Left forelimb (tissue), 1 donor: ENCODE measurements at places on chromosomes 3 and 15.

DNA sequence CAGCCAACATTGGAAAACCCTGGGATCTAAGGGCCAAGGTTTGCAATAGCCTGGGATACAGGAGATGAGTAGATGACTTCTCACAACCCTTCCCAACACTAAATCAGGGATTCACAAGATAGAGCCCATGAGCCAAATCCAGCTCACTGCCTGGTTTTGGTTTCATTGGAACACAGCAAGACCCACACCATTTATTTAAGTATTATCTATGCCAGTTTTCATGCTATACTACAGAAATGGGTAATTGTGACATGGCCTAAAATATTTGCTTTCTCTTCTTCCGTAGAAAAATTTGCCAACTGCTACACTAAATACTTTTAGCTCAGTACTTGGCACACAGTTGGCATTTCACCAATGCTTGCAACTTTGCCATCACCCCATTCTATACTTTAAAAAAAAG is 132.0 kb upstream of the LMCD1 start:
- DNase-seq = no peak

DNA sequence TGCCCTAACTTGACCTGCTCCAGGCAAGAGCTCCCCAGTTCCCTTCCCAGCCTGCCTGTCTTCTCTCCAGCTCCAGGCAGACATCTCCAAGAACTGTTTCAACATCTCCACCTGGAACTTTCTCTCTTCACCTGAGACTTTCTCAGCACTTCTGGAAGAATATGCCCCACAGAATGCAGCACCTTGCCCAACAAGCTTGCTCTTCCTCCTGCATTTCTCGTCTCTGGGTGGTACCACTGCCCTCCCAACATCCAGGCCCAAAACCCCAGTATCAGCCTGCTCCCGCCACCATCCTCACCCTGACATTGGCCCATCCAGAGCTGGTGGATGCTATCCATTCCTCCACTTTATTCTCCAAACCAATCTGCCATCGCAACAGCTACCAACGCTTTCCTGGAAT is 8.8 kb downstream of the RFTN1 start:
- DNase-seq = no peak

DNA sequence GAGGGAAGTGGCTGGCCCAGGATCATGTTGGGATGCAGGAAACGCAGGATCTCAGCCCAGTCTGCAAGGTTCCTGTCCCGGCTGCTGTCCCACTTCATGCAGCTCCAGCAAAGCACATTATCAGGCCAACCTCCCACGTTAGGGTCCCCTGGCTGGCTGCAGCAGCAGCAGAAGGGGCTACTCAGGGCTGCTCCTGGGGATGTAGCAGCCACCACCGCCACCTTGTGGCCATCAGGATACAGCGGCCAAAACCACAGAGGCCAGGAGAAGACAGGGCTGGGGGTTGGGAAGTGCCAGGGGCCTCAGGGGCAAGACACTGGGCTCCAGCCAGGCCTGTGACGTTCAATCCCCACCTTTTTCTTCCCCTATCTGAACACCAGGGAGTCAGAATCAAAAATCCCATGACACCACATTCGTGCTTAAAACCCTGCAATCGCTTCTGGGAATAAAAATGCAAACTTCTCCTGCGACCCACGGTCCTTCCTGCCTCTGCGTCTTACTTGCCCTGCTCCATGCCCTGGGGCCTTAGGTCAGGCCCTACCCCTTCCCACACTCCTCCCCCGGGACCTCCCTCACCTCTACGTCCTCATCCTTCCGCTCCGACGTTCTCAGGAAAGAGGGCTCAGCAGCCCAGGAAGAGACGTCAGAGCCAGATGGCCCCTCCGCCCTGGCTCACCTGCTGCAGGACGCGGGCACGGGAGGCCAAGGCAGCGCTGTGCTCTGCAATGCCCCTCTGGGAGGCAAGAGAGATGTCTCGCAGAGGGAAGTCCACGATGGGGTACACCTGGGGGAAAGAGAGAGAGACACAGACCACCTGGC is 21.5 kb downstream of the SSUH2 start:
- peak; percentile 85 for DNase-seq

DNA sequence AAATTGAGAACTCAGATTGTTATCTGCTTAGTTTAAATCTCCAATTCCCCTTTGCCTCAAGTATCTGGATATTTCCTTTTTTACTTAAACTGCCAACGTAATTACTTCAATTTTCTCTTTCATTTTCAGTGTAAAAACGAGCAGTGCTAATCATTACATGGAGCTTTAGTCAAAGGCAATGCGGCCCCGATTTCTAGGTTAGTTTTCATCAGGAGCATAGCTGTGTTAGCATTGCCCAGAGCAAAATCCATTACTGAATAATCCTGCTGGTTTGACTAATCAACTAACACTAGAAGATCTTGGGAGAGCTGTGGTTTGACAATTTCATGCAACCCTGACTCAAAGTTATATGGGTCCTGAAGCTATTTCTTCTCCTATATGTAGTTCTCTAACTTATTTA is 46.2 kb downstream of the ZPLD1 start:
- DNase-seq = no peak

GRCh38 chr3:170077361-170077760 is 39.6 kb downstream of the GPR160 start:
- DNase-seq = no peak

- DNase-seq = no peak
Observed at GRCh38 chr3:167866331-167866730, 130.8 kb downstream of the SERPINI1 start.

GRCh38 chr15:71678191-71678590 is 132.2 kb upstream of the NR2E3 start:
- no peak for DNase-seq

GRCh38 chr3:49362561-49362960 is 4.4 kb upstream of the GPX1 start:
- no peak for DNase-seq

DNA sequence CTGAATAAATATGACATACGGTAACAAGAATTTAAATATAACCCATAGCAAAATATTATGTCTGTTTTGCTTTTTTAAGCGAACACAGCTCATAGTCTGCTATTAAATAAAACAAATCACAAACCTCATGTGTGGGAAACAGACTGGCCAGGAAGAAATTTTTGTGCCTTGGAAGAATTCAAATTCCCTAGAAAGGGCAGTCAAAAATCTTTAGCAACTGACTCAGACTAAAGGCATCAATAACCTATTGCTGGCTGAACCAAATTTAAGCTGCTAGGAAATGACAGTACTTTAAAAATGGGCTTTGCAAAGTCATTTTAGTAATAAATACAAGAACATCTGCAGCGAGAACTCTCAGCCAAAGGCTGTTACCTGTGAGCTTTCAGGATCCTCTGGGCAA is 151.4 kb downstream of the PLD1 start:
- DNase-seq = no peak

DNA sequence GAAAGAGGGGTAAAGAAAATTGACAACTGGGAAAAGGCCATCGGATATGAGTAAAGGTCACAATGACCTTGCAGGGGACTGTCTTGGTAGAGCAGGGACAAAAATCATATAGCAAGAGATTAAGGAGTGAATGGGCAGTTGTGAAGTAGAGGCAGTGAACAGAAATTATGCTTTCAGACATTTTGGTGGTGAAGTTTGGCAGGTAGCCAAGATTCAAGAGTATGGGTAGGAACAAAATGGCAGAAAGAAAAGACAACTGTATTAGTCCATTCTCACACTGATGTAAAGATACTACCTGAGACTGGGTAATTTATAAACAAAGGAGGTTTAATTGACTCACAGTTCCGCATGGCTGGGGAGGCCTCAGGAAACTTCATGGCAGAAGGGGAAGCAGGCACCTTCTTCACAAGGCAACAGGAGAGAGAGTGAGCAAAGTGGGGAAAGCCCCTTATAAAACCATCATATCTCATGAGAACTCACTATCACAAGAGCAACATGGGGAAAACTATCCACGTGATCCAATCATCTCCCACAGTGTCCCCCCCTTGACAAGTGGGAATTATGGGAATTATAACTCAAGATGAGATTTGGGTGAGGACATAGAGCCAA is 84.0 kb downstream of the CGNL1 start:
- no peak for DNase-seq

DNA sequence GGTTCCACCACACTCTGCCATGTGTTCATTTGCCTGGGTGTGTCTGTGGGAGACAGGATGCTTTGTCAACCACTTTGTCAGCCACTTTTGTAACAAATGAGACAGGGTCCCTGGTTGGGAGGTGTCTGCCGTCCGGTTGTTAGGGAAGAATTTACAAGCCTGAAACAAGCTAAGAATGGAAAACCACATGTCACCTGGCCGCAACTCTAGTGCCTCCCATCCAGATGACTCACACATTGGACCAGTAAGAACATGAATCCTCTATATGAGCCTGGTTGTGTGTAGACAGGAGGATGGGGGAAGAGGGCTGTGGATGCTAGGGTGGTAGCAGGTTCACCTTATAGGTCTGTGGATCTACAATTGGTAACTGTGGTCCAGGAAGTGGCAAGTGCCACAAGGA is 335.3 kb downstream of the CLSTN2 start:
- DNase-seq = no peak

- no peak for DNase-seq
Observed at GRCh38 chr3:61758839-61759238, 197.5 kb downstream of the PTPRG start.

- DNase-seq = no peak
Observed at GRCh38 chr3:39569095-39569494, 101.6 kb downstream of the MOBP start.

DNA sequence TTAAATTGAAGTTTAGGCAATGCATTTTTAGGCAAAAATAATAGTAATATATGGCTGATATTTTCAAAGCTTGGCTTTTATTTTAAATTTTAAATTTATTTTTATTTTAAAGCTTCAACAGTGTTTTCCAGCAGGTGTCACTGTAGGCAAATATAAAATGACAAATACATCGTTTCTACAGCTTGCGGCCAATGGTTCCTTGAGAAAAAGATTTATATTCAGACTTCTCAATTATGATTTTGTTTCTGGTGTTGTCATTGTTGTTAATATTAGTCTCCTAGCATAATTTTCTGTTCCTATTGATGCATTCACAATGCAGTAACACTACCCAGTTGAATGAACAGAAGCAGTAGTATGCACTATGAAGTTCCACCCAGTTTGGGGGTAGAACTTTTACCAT is 220.7 kb upstream of the DNAJC19 start:
- DNase-seq = no peak

GRCh38 chr3:150469031-150469930 is 61.2 kb downstream of the TSC22D2 start:
- no peak for DNase-seq

DNA sequence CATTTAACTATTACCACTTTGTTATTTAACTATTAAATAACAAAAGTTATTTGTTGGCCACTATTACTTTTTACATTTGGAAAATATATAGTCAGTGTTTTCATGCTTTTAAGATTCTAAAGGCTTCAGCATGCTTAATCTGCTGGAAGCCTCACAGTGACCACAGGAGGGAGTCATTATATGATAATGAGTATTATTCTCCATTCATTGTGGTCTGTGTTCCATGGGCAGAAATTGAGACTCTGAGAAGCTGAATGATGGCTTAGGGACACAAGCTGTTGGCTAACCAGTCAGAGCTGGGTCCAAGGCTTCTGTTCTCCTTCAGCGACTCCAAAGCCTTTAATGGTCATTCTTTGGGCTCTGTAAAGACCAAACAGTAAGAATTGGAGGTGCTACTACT is 64.7 kb downstream of the BFSP2 start:
- no peak for DNase-seq

- no peak for DNase-seq
Observed at GRCh38 chr3:128343287-128344051, 123.2 kb downstream of the DNAJB8 start.

DNA sequence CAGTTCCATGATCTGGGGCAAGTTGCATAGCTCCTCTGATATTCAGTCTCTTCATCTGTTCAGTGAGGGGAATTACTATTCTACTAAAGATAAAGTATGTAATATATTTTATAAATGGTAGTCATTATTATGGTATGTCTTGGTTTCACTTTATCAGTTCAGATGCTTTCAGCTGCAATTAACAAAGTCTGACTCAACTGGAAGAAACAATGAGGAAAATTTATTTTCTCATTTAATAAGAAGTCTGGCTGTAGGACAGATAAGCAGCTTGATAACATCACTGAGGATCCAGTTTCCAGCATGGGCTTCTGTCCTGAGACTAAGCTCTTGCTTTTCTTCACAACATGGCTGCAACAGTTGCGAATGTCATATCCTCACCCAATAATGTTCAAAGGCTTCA is 354.3 kb upstream of the TRIM42 start:
- no peak for DNase-seq

GRCh38 chr3:172152874-172153273 is 113.5 kb downstream of the FNDC3B start:
- DNase-seq = no peak

GRCh38 chr15:99343881-99344551 is 92.7 kb downstream of the LRRC28 start:
- no peak for DNase-seq

DNA sequence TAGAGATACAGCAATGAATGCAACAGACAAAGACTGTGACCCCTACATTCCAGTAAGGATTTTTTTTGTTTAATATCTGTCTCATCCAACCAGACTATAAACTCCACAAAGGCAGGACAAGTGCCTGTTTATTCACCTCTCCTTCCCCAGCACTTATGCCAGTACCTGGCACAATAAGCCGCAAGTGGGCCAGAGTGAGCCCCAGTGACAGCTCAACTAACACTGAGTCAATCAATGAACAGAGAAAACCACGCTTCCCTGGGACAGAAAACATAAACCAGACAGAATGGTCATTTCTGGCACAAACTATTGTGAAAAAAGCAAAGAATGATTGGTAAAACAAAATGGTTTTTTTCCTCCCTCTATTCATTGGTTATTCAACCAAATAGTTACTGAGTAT is 52.2 kb downstream of the RYK start:
- no peak for DNase-seq

GRCh38 chr3:61807865-61808276 is 246.5 kb downstream of the PTPRG start:
- DNase-seq = no peak

DNA sequence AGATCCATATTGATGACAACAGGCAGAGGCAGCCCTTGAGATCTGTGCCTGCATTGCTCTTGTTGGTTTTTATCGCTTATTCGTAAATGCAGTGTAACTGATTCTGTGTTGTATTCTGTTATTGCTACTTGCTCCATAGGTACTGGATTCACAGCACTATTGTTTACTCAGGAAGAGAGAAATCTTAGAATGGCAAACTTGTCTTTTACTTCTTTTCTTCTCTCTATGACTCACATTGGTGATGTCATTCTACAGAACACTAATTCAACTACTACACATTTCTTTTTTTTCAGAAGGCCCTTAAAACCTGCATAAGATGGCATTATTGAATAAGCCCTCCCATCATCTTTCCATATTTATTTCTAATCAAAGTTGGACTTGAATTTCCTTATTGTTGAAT is 201.0 kb upstream of the GBE1 start:
- no peak for DNase-seq

GRCh38 chr3:61682671-61683548 is 121.5 kb downstream of the PTPRG start:
- DNase-seq = no peak

- DNase-seq = no peak
Observed at GRCh38 chr15:29311696-29312095, 42.1 kb upstream of the NSMCE3 start.
